GM04503 (cell line): ENCODE measurements at places on chromosomes 12 and 14.

GRCh38 chr12:56190695-56191155, 1.4 kb upstream of the SMARCC2 start:
- no peak for DNase-seq

DNA sequence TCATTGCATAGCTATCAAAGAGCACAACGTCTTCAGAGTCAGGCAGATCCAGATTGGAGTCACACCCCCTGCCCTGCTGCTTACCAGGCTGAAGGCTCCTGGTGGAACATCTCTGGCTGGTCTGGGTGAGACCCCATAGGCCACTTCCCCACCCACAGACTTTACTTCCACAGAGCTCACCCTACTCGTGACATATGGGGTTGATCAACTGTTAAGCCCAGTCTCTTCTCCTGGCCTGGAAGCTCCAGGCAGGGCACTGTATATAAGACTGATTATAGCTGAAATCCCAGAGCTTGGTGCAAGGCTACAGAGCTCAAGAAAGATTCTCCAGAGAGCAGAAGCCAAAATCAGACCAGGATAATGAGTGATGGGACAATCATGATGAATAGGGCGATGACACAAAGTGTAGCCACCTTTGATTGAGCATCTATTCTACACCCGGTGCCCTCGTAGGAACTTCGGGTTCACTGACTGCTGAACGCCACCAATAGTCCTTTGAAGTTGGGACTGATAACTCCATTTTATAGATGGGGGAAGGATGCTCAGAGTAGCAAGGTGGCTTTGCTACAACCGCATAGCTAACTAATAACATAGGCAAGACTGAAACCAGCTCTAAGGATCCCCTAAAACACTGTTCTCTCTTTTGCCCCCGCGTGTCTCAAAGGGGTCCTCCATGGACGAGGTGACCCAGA, 287.8 kb downstream of the BCL11B start:
- DNase-seq: no peak

- DNase-seq: no peak
Observed at GRCh38 chr14:65604936-65605335, 192.4 kb downstream of the FUT8 start.

- peak; percentile 41 for DNase-seq
Observed at GRCh38 chr12:5588176-5588575, 156.3 kb downstream of the NTF3 start.

- DNase-seq: no peak
Observed at GRCh38 chr14:63045612-63046320, 508 bp upstream of the KCNH5 start.

GRCh38 chr12:81257947-81258551, 180.2 kb downstream of the ACSS3 start:
- DNase-seq: peak; percentile 16

GRCh38 chr14:89445273-89445973, 28.4 kb upstream of the FOXN3 start:
- DNase-seq: no peak

GRCh38 chr12:31006416-31007152, 67.1 kb upstream of the DDX11 start:
- no peak for DNase-seq
